Thoracic aorta (tissue), 2 donors: ENCODE measurements at places on chromosomes 5 and 9.

- DNase-seq: no peak
These were observed 78.9 kb downstream of the OR2K2 start for GRCh38 chr9:111250875-111251842.

GRCh38 chr9:69671879-69672595 is at the start of gene APBA1:
APBA1 (minus strand) TSS chr9:69672371.
- DNase-seq: no peak

- no peak for DNase-seq
These were observed 644 bp downstream of the BRD3 start for GRCh38 chr9:134066913-134067851.

GRCh38 chr5:1995491-1995890 is 112.8 kb upstream of the IRX4 start:
- no peak for DNase-seq

DNA sequence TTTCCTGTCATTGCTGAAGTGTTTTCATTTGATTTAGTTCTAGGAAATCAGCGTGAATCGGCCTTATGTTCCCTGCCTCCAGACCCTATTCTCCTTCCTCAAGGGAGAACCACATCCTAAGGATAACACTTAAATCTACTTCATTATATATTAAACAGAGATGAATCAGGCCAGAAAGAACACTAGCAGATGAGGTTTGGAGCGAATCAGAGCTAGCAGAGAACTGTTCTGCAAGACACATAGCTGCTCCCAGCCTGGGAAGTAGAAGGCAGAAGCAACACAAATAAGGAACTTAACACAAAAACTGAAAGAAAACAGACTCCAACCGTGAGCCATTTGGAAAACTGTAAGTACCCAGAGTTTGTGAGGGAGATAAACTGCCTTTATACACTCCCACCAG is 718.2 kb downstream of the SEMA5A start:
- no peak for DNase-seq

DNA sequence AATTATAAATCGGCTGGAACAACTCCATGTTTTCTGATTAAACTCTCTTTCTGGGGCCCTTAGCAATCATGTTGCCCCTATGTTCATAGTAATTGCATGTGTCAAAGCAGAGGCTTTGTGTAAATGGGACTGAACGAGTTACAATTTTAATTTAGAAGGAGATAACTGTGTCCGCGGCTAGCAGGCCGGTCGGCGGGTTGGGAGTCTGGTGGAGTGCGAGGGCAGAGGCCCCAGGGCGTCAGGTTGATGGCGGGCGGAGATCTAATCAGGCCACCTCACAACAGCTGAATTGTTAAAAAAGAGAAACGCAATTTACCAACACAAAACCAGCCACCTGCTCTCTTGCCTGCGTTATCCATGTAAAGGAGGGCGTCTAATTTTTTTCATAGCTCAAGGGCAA is 134.9 kb upstream of the LPCAT1 start:
- no peak for DNase-seq

GRCh38 chr9:18137815-18138214 is 336.1 kb upstream of the ADAMTSL1 start:
- no peak for DNase-seq

GRCh38 chr9:100465274-100465673 is 7.7 kb upstream of the TMEFF1 start:
- DNase-seq: no peak

GRCh38 chr5:14156290-14156649 is 13.1 kb downstream of the TRIO start:
- no peak for DNase-seq
